Stimulated activated CD8-positive, alpha-beta memory T cell treated with anti-CD3 and anti-CD28 coated beads, Interleukin-4, amount 100 ng/mL, for 1 hour (primary cell): ENCODE measurements at places on chromosomes 7 and 10.

DNA sequence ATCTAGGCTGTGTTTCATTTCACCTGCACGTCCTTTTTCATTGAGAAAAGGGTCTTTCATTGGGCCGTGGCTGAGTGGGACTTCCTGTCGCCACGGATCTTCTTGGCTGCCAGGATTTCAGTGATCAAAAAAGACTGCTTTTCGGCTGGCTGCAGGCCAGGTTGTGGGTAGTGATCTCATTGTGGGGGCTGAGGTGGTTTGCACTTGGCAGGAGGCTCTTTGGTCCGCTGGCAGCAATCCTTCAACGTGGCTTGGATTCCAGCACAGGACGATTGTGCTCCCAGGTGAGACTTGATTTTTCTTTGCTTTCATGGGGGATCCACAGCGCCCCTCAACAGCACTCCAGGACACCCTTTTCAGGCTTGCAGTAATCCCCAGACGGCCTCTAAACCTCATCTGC is 29.0 kb upstream of the ZNF273 start:
- DNase-seq = no peak

DNA sequence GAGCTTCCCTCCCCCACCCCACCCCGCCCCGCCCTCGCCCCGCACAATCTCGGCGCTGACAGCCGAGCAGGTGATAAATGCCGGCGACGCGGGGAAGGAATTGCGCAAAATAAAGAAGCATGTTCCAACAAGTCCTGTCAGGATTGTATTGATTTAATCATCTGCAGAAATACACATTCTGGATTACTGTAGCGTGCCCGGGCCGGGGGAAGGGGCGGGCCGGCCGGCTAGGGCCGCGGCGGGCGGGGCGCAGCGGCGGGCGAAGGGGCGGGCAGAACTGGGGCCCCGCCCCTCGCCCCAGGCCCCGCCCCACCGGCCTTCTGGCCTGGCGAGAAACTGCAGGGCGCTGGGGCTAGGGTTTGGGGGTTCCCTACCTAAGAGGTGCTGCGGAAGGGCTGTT is 88.9 kb upstream of the PAX2 start:
- DNase-seq = no peak

DNA sequence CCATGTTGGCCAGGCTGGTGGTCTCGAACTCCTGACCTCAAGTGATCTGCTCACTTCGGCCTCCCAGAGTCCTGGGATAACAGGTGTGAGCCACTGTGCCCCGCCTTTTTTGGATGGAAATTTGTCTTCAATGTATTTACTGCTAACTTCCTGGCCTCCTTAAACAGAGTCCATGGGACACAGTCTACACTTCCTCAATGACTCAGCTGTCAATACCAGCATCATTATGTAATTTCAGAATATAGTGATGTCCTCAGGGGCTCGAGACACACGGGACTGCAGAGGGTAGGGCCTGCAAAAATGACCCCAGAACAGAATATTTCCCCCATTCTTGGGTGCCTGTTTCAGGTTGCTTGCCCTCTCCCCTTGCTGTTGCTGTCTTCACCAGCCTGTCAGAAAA is 31.1 kb downstream of the CAMK2G start:
- DNase-seq = no peak

GRCh38 chr10:23381298-23382040 is 36.9 kb upstream of the C10orf67 start:
- DNase-seq = no peak

DNA sequence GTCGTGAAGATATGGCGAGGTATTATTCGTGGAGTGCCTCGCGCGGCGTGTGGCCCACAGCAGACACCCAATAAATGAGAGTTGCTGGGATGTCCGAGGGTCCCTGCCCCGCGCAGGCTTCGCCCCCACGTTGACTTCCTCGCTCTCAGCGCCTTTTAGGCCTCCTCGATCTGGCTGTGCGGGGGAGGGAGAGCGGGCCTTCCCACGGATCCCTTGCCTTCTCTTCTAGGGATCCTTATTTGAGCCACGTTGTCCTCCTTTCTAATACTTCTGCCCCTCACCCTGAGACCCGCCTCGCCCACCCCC is 660 bp downstream of the VCL start:
- DNase-seq = no peak

- DNase-seq = no peak
These were observed 34.5 kb downstream of the FRMD4A start for GRCh38 chr10:14296065-14296709.

GRCh38 chr7:124959676-124960075 is 30.1 kb upstream of the POT1 start:
- DNase-seq = no peak

DNA sequence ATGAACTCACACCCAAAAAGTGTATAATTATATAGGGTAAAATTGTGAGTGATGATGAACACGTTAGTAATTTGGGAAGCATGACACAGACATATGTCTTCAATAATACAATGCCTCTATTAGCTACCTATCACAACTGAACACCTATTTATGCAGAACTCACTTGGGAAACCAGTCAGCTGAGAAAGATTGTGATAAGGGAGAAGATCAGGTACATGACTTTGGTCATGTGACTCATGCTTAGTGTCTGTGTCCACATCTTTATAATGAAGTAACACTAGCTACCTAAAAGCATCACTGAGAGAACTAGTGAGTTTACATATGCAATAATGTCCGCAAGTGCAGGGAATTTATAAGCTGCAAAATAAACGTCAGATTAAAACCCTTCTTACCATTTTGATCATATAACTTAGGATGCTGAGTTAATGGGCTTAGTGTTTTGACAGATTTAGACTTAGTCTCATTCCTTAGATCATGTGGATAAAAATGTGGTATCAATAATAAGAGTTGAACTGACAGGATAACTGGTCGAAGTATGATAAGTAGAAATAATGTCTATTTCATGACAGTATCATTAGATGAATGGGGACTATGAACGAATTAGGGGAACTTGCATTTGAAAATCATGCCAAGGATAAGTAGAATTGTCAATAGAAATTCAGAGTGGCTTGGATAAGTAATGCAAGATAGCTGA is 11.6 kb downstream of the VWDE start:
- DNase-seq = no peak

DNA sequence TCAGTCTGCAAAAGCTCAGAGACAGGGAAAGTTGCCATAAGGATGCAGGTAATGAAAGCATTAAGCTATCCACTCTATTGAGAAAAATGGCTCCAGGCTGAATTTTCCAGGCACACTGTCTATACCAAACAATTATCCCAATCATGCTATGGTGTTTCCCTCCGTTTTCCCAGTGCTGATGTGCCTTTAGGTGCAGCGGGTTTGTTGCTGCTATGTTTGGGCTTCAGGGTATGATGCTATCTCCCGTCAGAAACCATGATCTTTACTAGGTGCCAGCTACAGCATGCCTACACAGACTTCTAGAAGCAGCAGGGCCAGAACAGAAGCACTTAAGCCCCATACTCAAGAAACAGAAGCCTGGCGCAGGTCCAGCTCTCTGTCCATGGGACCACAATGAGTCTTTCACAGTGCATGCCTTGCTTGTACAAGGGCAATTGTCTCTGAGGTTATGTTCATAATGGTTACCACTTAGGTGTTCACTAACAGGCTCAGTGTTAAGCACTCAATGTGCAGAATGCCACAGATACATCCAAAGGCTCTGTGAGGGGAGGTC is 19.4 kb downstream of the STEAP1B start:
- DNase-seq = no peak
